Pulmonary artery endothelial cell (primary cell): ENCODE measurements at places on chromosomes 5 and 9.

DNA sequence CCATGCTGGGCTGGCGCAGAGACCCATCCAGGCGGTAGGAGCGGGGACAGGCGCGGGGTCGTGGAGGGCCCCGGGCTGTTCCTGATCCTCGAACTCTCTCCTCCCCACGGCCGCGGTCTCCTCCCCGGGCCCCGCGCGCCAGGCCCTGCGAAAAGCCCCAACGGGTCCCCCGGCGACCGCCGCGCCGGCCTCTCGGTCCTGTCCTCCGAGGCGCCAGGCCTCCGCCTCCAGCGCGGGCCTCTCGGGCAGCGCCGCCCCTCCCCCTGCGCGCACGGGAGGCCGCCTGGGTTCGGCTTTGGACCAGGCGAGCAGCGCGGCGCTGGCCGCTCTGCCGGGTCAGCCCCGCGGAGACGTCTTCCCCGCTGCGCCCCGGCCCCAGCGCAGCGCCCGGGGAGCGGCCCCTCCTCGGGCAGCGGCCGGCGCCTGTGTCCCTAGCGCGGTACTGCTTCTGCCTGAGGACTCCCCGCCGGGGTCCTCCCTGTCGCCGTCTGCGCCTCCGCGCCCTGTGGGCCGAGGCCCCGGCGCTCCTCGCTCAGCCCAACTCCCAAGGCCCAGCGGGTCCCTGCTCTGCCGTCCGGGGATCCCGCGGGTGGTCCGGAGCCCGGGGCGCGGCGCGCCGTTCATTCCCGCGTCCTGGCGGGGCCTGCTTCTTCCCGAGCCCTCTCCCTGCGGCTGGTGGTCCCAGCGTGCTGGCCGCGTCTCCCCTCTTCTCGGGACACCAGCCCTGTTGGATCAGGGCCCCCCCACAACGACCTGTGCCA is 13.4 kb downstream of the COL23A1 start:
- DNase-seq = no peak

DNA sequence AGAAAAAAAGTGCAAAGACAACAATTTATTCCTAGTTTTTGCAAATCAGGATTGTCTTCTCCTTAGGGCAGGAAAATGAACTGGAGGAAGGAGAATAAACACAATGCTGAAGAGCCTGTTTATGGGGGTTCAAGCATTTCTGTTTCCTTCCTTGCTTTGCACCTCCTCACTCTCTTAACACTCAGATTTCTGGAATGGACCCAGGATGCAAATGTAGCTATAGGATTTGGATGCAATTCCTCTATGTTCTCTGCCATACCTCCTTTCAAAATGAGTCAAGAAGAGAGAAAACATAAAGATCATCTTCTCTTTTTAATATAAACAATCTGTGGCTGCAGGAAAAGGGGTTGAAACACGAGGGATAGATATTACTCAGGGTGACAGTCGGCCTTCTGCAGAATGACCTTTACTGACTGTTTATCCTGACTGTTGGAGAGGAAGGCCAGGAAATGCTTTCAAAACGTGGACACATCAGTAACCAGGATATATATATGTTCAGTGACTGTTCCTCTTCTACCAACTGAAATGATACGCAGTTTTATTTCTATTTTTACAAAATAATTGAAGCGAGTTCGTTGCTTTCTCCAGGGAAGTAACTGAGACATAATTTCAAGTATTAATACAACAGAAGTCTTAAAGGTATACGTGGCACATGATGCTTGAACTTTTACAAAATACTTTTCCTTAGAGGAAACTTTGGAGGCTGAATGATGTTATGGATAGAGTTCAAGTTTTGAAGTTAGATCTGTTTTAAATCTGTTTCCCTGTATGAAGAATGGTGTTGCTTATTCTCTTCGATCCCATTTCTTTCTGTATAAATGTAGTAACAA is 44.4 kb downstream of the ACTBL2 start:
- DNase-seq = peak; percentile 76

GRCh38 chr5:93519740-93520139 is 61.3 kb downstream of the NR2F1-AS1 start:
- DNase-seq = no peak

- DNase-seq = no peak
Observed at GRCh38 chr5:102895976-102896375, 140.9 kb downstream of the PAM start.

- peak; percentile 48 for DNase-seq
Observed at GRCh38 chr5:34898258-34898895, 16.9 kb downstream of the RAD1 start.

- DNase-seq = no peak
Observed at GRCh38 chr9:22457448-22457847, 10.8 kb downstream of the DMRTA1 start.
